ENCODE measurements at places on chromosomes 16 and 17. TPM values are rescaled to one million over a fixed set of nuclear protein-coding genes. Genes with fewer than 3 reads are reported as not detected.

ATP6V0D1 gene
- total RNA-seq = 35.8 TPM

HS3ST6 gene
- not detected for total RNA-seq

HCRT gene
- not detected for total RNA-seq

GP2 gene
- total RNA-seq = not detected

ABCC12 gene
- total RNA-seq = not detected

CCL5 gene
- total RNA-seq = 29.1 TPM

GH2 gene
- total RNA-seq = not detected

ABI3 gene
- total RNA-seq = 57.8 TPM

ASGR2 gene
- total RNA-seq = 0.27 TPM

CES3 gene
- total RNA-seq = 0.61 TPM

FOXL1 gene
- total RNA-seq = not detected

KCNJ2 gene
- total RNA-seq = 1.5 TPM

CNTD1 gene
- not detected for total RNA-seq

HS3ST3A1 gene
- 4.2 TPM for total RNA-seq

FOXK2 gene
- total RNA-seq = 50.0 TPM

Data from naive thymus-derived CD4-positive, alpha-beta T cell (primary cell).